NCI-H2081 (cell line): ENCODE measurements at places on chromosomes 7 and 10.

GRCh38 chr10:93225938-93226337 lies 152.2 kb downstream of the CYP26A1 start:
- no peak for DNase-seq

DNA sequence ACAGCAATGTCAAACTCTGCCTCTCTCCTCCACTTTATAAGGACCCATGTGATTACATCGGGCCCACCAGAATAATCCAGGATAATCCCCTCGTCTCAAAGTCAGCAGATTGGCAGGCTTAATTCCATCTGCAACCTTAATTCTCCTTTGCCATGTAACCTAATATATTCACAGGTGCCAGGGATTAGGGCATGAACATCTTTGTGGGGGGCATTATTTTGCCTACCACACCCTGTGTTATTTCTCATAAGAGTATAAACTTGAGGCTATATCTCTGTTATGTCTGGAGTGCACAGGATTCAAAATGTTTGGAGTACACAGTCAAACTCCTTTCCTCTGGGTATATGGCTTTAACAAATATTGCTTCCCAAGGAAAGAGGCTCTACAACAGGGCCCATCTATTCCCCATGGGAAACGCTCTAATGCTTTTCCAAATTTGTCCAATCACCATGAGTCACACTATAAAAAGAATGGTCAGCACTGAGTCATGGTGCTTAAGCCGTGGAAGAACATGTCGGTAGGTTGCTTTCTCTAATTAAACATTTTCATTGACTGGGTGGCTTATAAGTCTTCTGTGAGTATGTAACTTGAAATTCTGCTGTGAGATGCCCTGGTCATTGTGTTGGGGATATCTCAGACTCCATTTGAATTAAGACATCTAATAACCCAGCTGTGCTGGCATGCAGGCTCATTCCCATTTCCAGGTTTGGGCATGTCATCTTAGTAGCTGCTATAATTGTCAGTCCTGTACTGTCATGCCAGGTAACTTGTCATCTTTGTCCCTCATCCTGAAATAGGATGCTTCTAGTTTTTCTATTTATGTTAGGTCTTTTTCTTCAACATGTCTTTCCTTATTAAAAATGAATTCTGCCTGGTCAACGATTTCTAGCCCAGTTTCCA lies 11.5 kb upstream of the AKR1B10 start:
- DNase-seq = no peak

DNA sequence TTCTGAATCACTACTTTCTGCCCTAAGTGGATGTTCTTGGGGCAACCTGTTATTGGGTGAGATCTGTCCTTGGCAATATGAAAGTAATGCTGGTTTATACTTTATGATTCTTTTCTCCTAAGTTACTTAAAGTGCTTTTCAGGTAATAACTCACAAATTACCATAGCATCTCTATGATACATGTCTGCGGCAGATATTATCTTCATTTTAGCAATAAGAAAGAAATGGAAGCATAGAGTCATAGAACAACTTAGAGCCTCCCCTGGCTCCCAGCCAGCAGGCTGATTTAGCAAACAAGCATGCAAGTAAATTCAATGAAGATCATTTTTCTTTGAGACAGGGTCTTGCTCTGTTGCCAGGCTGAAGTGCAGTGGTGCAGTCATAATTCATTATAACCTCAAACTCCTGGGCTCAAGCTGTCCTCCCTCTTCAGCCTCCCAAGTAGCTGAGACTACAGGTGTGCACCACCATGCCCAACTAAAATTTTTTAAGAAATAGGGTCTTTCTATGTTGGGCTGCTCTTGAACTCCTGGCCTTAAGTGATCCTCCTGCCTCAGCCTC lies 38.1 kb upstream of the GRM8 start:
- no peak for DNase-seq

DNA sequence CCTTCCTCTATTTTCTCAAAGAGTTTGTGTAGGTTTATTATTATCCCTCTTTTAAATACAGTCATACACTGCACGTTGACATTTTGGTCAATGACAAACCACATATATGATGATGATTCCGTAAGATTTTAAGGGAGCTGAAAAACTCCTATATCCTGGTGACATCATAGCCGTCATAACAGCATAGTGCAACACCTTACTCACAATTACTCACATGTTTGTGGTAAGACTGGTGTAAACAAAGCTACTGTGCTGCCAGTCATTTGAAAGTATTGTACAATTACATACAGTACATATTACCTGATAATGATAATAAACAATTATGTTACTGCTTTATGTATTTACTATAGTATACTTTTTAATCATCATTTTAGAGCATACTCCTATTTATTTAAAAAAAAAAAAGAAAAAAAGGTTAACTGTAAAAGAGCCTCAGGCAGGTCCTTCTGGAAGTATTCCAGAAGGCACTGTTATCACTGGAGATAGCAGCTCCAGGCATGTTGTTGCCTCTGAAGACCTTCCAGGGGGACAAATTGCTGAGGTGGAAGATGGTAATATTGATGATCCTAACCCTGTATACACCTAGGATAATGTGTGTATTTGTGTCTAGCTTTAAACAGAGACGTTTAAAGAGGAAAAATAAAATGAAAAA lies 123.3 kb upstream of the CDK1 start:
- no peak for DNase-seq

GRCh38 chr7:22251281-22251680 lies 105.7 kb downstream of the RAPGEF5 start:
- peak; percentile 52 for DNase-seq

- no peak for DNase-seq
These were observed 7.0 kb downstream of the ECHS1 start for GRCh38 chr10:133366130-133366478.

- no peak for DNase-seq
These were observed 2.4 kb downstream of the SPOCK2 start for GRCh38 chr10:72085864-72086465.

DNA sequence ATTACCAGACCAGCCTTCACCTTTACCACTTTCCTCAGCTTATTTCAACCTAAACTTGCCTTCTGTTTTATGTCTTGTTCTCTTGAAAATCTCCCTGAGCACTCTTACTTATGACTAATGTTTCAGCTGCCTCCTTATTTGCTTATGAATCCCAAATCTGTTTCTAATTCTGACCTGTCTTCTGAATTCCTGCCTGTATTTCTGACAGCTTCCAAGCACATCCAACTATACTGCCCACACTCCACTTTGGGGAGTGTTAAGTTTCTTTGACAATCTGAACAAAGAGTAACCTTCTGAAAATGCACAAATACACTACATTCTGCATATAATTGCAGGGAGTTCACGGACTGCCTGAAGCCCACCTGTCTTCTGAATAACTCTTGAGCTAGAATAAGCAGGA lies 48.7 kb downstream of the ARMC3 start:
- no peak for DNase-seq

DNA sequence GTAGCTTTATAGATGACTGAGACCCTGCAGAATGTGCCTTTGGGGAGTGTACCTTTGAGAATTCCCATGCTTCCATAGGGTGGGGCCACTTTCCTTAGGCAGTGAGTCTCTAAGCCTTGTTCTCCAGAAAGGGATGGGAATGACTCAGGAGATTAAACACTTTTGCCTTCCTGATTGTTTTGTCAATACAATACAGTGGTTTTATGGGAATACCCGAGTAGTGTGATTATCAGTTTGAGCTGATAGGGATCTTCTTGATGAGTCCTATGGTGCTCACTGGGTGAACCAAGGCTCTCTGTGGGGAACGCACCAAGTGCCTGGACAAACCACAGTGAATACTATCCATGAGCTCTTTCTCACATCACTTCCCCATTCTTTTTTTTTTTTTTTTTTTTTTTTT lies 6.3 kb downstream of the MYOF start:
- DNase-seq = no peak

DNA sequence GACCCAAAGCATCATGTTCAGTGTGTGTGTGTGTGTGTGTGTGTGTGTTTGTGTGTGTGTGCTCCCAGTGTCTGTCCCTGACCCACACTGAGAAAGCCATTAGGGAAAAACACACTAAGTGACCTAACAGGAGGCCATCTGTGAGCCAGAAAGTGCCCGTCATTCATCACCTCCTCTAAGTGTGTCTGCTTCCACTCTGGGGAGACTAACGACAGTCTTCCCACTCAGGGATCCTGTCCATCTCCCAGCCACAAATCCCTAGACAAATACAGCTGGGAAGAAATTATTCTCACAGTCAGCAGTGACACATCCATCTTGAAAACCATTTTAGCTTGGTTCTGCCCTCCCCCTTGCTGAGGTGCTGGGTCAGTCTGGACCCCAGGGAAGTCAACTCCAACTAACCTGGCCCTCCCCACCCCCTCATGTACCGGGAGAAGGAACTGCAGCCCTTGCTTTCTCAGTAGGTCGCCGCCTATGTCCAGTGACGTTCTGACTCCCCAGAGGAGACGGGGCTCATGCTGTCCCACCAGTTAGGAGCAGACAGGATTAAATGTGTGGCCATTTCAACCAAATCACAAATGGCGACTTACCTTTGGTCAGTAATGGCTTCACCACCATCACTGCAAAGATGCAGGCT lies 296.5 kb upstream of the ZNF32 start:
- DNase-seq = no peak

- no peak for DNase-seq
These were observed 126.8 kb downstream of the KAT6B start for GRCh38 chr10:74953214-74953613.

GRCh38 chr7:110061387-110061786 lies 1029.5 kb upstream of the LRRN3 start:
- DNase-seq = no peak

DNA sequence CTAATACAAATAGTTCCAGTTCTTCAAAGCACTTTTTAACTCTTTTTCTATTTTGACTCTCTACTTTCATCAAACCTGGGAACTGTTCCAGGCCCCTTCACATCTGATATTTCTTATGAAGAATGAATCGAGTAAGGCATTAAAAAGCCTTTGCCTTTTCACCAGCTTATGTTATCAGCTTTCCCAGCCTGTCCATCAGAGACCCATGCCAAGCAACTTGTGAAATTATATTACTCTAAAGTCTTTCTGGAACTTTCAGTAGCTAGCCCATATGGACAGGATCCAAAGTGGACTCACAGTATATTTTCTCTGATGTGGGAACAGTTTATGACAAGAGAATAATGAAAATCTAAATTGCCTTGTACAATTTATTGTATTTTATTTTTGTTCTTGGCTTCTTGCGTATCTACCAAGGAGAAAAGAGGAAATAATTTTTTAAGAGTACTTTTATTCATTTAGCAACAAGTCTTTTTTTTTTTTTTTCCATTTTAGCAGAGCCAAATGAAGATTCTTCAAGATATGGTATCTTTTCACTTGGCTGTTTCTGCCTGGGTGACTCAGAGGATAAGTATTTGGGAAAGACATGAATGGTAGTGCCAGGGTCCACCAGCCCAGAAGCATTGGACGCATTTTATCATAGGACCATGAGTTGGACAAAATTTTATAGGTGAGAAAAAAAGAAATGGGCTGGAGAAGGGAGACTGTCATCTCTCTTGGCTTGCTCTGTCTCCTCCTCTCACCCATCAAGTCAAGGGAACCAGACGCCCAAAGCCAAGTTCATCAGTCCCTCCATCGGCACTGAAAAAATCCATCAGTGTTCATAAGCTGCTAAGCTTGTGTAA lies 195.8 kb upstream of the NEBL start:
- DNase-seq = no peak

- DNase-seq = peak; percentile 59
These were observed 38.3 kb downstream of the AKR1B1 start for GRCh38 chr7:134420424-134421125.

DNA sequence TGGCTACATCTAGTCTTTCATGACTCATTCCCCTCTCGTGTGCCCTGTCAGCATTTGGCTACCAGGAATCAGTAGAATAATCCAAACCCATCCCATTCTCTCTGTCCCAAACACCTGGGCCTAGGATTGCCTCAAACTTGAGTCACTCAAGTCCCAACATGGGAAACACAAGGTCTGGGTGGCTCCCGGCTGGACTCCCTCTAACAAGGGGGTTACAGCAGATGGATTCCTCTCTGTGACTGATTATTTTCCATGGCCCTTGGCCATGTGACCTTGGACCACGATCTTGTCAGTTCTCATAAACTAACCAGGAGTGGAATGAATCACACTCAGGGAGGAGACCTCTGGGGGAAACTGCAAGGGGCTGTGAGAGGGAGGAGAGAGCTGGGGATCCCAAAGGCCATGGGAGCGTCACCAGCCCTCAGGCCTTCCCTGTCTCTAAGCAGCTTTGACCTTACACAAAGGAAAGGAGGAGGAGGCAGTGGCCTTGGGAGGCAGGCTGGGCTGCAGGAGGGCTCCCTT lies 533.1 kb downstream of the KCNMA1 start:
- no peak for DNase-seq

DNA sequence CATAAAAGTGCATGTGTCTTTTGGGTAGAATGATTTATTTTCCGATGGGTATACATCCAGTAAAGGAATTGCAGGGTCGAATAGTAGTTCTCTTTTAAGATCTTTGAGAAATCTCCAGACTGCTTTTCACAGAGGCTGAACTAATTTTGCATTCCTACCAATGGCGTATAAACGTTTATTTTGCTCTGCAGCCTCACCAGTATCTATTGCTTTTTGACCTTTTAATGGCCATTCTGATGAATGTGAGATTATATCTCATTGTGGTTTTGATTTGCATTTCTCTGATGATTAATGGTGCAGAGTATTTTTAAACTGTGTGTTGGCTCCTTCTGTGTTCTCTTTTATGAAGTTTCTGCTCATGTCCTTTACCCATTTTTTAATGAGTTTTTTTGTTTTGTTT lies 1020.1 kb downstream of the NXPH1 start:
- DNase-seq = no peak

GRCh38 chr7:45089341-45089891 lies 647 bp upstream of the NACAD start:
- DNase-seq = peak; percentile 87

DNA sequence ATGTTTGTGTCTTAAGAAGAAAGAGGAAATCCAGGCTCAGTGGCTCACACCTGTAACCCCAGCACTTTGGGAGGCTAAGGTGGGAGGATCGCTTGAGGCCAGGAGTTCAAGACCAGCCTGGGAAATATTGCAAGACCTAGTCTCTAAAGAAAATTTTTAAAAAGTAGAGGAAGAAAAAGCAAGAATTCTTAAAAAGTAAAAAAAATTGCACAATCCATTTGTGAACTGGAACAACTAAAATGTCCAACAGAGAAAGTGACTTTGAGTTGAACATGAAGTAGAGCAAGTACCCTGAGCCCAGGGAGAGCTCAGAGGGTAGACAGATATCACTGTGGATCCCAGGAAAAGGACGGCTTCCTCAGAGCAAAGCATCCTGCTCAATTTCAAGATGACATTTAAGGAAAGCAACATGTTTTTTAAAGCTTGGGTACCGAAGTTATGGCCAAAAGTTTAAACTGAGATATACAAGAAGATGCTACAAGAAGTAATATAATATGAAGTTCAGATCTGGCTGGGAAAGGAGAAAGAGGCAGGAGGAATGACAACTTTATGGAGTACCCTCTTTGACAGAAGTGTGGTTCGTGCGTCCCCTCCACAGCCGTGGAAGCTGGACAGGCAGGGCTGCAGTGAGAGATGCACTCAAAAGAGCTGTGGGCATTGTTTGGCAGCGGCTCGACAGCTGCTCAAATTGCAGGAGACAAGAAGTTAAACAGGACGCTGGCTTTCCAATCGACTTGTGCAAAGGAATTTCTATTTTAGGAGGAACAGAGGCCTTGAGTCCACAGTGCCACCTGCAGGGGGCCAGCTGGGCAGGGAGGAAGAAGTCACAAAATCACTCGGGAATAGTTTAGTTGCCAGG lies 201.3 kb downstream of the JCAD start:
- DNase-seq = no peak

GRCh38 chr7:112112822-112113255 lies 93.4 kb downstream of the DOCK4 start:
- DNase-seq = no peak
